ENCODE measurements at places on chromosomes 5 and 9. TPM values are rescaled to one million over a fixed set of nuclear protein-coding genes. Genes with fewer than 3 reads are reported as not detected.

FBP2 gene
- not detected for total RNA-seq

CAPSL gene
- not detected for total RNA-seq

DAPK1 gene
- 12.5 TPM for total RNA-seq

TLE1 gene
- 30.6 TPM for total RNA-seq

SHISAL2B gene
- total RNA-seq = not detected

MELK gene
- 3.0 TPM for total RNA-seq

FOXD4L5 gene
- total RNA-seq = 0.09 TPM

DDX4 gene
- total RNA-seq = not detected

STK32A gene
- 3.0 TPM for total RNA-seq

KIF2A gene
- 125 TPM for total RNA-seq

SPINK13 gene
- not detected for total RNA-seq

TDRD7 gene
- total RNA-seq = 9.2 TPM

PCDHB7 gene
- 0.89 TPM for total RNA-seq

CTNND2 gene
- under 0.01 TPM for total RNA-seq

DNAH5 gene
- 1.1 TPM for total RNA-seq

PCDHGA1 gene
- total RNA-seq = 0.69 TPM
